Stimulated activated CD8-positive, alpha-beta memory T cell treated with anti-CD3 and anti-CD28 coated beads, Interleukin-7, amount 100 ng/mL, for 4 hours (primary cell): ENCODE measurements at places on chromosomes 1 and 21.

DNA sequence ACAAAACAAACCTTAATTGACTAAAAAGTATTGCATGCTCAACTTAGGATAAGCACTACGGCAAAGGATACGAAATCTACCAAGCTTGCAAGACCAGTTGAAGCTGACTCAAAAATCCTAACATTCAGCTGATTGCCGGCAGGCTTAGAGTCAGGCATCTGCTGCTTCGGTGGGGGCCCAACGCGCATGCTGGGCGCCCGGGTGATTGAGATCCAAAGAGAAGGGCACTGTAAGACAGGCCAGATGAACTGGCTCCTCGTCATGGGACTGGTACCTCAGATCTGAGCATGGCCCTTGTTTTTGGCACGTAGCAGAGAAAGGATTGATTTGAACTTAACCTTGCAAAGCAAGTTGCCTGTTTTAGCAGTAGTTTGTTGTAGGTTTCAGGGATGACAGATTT is 86.6 kb downstream of the PRDM2 start:
- DNase-seq = no peak

DNA sequence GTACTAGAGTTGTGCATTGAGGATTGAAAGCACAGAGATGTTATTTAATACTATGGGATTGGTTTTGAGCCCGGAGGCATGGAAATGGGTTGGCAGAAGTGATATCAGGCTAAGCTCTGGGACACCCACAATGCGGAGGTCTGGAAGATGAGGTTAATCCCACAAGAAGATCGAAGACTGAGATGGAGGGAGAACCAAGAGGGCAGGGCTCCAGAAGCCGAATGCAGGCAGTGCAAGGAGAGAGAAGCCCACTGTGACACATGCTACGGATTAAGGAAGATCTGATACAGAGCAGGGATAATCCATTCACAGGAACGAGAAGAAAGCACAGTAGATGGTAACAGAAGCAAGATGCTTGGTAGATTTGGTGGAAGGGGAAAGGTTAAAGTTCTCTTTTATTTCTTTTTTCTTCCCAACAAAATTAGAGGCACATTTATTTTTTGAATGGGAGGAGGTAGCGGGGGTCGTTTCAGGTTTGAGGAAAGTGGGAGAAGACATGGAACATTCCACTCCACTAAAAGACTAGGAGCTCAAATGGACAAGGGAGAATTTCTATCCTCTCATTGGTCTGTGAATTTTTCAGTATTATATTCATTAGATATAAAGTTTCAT is 113.2 kb downstream of the NCAM2 start:
- no peak for DNase-seq

GRCh38 chr1:208238710-208239472 is 5.3 kb downstream of the PLXNA2 start:
- DNase-seq = no peak

- no peak for DNase-seq
Observed at GRCh38 chr1:20729155-20729931, 3.2 kb downstream of the SH2D5 start.
